ENCODE measurements at places on chromosomes 5 and 9. TPM values are rescaled to one million over a fixed set of nuclear protein-coding genes. Genes with fewer than 3 reads are reported as not detected.

DNA sequence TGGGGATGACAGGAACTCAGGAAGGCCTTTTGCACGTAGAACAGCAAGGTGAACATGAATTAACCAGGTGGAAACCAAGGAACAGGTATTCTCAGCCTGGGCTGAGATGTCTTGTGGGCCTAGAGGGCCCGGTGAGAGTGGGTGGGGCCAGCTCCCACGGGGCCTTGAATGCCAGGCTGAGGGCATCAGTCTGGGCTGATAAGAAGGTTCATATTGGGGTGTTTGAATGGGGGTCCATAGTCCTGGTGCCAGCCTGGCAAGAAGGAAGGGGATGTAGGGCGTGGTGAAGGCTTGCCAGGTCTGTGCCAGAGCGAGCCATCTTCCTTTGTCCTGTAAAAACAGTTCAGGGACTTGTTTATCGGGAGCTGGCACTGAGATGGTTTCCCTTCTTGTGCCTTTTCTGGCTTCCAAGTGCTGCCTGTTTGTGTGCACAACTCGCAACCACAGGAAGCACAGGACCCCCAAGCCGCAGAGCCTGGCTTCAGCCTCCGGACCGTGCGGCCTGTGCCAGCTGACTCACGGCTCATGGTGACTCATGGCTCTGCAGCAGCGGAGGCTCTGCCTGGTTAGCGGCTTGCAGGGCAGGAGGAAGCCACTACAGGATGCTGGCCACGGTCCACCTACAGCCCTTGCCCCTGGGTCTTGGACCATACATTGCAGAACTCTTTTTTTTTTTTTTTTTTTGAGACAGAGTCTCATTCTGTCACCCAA, 2.4 kb downstream of the CARD19 start:
- DNase-seq: peak; percentile 42

- no peak for DNase-seq
Observed at GRCh38 chr5:64834037-64834436, 65.3 kb downstream of the CWC27 start.

The RASA1 gene
- total RNA-seq: 63.6 TPM

- DNase-seq: peak; percentile 43
Observed at GRCh38 chr5:176540956-176541337, 3.7 kb upstream of the RNF44 start.

The ANKRD31 gene
- 0.29 TPM for total RNA-seq

All from endodermal cell (in vitro differentiated cells).